ENCODE measurements at places on chromosomes 1 and 21.
A peak's percentile ranks its signal among the peaks of the same experiment; 100 is the strongest.

DNA sequence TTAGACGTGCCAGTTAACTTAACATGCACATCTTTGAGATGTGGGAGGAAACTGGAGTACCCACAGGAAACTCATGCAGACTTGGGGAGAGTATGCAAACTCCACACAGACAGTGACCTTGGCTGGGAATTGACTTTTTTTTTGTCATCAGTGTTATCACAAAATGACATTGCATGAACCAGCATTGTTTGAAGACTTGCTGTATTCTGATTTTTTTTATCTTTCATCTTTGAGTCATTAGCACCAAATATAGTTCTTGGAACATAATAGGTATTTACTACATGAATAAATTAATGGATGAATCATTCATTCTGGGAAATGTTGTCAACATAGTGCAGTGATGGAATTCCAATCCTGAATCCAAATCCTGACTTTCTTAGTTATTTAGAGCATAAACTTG is 77.0 kb downstream of the ATF6 start:
- DNase-seq: no peak

DNA sequence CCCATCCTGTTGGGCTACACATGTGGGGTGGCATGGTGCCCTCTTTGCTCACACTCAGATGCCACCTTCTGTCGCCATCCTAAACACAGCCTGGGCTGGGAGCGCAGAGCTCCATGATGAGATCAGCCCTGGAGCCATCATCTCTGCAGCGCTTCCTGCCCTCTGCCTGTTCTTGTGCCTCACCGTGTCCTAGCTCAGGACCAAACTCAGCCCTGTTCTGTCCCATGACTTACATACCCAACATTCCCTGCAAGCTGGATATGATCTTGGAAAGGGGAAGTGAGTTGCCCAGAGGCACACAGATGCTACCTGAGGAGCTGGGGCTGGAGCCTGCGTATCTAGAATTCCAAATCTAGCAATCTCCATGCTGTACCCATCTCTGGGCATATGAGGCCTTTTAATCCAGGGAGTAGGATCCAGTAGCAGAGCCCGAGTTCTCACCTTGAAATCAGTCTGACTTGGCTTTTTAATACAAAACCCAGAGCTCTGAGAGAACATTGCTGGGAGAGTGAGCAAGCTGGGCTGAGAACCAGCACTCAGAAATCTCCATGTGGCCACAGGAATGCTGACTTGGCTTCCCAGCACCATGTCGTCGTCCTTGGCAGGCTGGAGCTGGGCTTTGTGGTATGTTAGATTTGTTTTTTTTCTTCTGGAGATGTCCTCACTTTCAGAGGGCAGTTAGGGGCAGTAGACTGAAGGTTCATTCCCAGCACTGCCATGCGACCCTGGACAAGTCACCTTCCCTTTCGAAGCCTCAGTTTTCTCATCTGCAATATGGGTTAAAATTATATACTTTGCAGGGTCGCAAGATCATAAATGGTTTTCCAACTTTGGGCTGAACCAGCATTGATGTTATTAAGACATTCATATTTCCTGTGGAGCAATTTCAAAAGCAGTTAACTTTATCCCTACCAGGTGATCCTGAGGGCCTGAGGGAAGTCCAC is 2.6 kb downstream of the ALPL start:
- DNase-seq: peak; percentile 83

DNA sequence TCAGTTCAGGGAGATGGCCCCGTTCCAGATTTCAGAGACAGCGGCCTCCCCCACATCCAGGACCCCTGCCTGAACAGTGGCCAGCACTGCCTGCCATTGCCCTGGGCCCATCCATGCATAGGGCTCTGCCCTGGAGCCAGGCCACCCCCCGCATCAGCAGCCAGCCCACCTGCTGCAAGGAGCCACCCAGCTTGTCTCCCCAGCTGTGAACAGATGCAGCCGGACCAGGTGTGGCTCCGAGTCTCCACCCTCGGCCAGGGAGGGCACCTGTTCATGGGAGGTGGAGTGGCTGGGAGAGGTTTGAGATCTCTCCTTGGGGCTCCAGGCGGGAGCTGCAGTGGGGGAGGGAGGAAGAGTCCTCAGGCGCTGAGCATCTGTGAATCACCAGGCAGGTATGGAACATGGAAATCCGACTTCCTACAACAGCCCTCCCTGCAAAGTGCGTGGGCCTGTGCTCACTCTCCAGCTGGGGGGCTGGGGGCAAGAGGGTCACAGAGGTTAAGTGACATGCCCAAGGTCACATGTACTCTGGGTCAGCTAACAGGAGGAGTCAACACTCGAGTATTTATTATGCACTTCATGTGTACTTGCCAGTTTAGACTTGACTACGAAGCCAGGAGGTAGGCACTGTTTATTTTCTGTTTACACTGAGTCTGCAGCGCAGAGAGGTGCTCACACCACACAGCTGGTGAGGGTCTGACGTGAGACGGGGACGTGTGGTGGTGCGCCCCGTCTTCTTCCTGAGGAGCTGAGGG is 4.8 kb upstream of the HES5 start:
- no peak for DNase-seq

DNA sequence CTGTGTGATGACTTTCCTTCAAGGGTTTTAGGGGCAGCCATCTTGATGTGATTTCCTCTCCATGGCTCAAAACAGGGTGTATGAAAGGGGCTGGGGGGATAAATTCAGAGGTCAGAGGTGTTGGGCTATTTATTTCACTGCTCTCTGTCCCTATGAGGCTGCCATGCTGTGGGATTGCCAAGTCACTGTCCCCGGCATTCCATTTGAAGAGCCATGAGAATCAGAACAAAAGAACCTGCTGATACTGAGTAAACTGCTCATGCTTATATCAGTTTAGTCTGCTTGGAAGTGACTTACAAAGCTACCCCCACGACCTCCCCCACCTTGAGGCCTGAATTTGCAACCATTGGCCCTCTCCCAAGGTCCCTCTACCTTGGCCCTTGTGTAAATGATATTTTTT is 72.3 kb upstream of the UBE2U start:
- no peak for DNase-seq

DNA sequence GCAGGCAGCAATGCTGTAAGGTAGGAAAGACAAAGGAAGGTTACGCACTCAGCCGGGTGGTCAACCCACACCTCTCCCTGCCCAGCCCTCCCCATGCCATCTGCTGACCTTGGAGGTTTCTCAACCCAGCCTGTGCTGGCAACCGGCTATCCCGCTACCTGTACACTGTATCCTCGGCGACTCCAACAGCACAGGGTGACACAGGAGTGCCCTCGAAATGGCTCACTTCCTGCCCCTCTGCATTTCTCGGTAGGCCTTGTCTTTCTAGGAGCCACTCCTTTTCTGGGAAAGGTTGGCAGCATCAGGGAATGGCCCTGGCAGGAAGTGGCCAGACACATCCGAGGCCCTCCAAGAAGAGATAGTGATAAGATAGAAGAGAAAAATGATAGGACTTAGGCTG is 124.0 kb downstream of the PROX1 start:
- no peak for DNase-seq

DNA sequence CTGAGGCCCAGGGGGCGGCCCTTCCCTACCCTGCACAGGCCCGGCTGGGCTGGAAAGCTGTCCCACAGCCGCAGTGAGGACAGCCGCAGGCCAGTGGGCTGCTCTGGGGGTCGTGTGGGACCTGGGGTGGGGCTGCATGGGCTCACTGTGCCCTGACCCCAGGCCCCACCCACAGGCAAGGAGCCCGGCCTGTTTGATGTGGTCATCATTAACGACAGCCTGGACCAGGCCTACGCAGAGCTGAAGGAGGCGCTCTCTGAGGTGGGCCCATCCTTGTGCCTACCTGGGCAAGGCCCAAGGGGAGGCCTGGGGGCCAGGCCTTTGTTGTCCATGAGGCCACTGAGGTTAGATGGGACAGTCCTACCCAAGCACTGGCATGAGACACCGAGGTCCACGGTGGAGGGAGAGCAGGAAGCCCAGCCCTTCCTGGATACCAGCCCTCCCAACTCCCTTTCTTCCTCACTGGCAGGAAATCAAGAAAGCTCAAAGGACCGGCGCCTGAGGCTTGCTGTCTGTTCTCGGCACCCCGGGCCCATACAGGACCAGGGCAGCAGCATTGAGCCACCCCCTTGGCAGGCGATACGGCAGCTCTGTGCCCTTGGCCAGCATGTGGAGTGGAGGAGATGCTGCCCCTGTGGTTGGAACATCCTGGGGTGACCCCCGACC is 1.4 kb upstream of the GJC2 start:
- DNase-seq: no peak

GRCh38 chr1:160768295-160768657 is 27.7 kb upstream of the LY9 start:
- no peak for DNase-seq

DNA sequence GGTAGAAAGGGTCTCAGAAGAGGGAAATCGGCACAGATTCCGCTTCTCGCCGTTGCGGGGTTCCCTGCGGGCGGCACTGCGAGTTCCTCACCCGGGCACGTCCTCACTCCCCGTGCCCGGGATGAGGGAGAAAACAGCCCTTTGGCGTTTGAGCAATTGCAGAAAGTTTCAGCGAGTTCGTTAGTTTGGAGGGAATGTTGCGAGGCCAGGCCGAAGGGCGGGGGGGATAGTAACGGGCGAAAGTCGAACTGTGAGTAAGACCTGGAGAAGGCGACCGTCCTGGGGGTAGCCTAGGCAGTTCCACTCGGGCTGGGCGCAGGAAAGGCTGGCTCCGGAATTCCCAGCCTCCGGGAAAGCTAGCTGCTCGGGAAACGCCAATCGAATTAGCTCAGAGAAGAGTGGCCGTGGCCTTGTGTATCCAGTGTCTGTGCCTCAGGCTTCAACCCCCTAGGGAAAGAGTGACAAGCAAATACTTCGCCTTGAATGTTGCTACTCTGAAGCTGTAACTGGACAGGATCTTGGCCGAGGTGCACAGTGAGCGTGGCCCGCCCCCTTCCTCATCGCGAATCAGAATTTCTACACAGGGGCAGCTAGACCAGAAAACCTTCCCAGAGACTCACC is 787 bp downstream of the PTGFR start:
- DNase-seq: no peak

DNA sequence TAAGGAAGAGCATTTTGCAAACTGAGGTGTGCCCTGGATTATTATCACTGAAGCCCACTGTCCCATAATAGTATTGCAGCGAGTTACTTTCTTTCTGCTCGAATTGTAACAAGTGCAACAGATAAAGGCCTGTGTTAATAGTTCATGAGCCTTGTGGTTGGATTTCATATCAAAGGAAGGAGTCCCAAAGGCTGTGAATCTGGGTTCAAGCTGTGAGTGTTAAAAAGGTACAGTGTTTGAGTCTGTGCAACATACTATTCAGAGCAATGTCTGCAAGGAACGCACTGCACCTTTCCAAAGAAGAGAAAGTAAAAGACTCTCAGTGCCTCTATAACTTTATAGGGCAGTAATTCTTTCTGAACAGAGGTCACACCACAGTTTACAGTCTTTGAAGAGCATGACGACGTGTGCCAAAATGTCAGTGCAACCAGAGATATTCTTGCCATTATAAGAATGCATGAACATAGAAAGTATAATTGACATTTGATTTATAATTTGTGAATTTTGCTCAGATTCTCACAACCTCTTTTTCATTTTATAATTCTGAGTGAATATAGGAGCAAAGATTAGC is 79.1 kb downstream of the CDC7 start:
- no peak for DNase-seq

- no peak for DNase-seq
Observed at GRCh38 chr1:103194984-103195383, 86.7 kb upstream of the COL11A1 start.

GRCh38 chr1:65467536-65467935 is 47.1 kb downstream of the LEPR start:
- DNase-seq: no peak

DNA sequence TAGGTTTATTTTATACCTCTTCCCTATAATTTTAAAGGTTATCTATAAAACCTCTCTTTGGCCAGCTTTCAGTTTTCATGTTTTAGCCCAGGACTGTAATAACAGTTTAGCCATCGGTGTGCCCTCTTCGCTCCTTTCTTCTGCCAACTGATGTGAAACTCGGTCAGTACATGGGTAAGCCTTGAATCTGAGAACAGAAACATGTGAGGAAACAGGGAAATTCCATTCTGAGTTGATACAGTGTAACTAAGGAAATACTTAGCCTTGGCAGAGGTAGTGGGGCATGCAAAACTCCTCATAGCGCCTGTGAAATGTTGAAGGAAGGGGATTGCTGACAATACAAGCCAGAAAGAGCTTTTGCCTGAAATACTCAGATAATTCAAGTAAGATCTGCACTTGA is 465.2 kb downstream of the NCAM2 start:
- DNase-seq: no peak

GRCh38 chr1:85132078-85132720 is 68.6 kb downstream of the SYDE2 start:
- DNase-seq: no peak

GRCh38 chr1:180131510-180131909 is 23.2 kb upstream of the QSOX1 start:
- peak; percentile 65 for DNase-seq

- no peak for DNase-seq
Observed at GRCh38 chr1:177311111-177311510, 140.4 kb downstream of the BRINP2 start.

DNA sequence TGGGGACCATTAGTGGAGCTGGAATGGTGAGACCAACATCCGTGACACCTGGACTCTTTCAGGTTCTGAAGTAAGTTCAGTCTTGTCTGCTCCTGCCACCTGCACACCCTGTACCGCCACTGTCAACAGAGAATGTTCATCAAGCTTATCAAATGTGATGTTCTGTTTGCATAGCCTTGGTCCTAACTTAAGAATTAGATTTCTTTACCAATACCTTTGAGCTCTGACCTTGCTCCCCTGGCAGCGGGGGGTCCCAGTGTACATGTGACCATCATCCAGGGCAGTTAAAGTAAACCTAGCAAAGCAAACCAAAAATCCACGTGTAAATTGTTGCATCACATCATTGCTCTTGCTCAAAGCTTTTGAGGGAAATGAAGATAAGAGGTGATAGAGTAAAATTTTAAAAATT is 14.5 kb downstream of the SLC25A33 start:
- no peak for DNase-seq

GRCh38 chr1:156262461-156263287 is 14.8 kb upstream of the PAQR6 start:
- DNase-seq: peak; percentile 35

GRCh38 chr1:77234096-77234495 is 14.9 kb upstream of the PIGK start:
- no peak for DNase-seq

GRCh38 chr1:23118957-23119792 is 49.5 kb downstream of the LUZP1 start:
- DNase-seq: no peak

DNA sequence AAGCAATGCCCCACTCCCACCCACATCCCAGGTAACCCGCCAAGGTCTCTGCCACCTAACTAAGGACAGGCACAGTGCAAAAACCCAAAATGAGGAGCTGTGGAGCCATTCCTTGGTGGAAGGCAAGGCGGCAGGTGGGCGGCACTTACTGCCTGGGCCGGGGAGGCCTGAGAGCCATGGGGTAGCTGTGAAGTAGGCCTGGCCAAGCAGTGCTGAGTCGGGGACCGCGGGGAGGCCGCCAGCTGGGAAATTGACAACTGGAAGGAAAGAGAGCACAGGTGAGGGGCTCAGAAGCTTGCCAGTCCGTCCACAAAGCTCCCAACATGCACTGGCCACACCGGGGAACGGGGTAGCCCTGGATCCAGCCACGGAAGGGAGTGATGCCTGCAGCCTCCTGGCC is 85.3 kb downstream of the NPHP4 start:
- no peak for DNase-seq
